ENCODE measurements at places on chromosomes 16 and 17. TPM values are rescaled to one million over a fixed set of nuclear protein-coding genes. Genes with fewer than 3 reads are reported as not detected.

Gene KRTAP2-1
- not detected for total RNA-seq

Gene CA5A
- not detected for total RNA-seq

Gene CDR2L
- total RNA-seq = 27.1 TPM

Gene SRSF1
- total RNA-seq = 267 TPM

Gene METRN
- 35.3 TPM for total RNA-seq

Gene PMFBP1
- total RNA-seq = not detected

Gene EVPLL
- total RNA-seq = not detected

Gene CD300LG
- total RNA-seq = under 0.01 TPM

Gene SPATA32
- not detected for total RNA-seq

Gene MYH11
- total RNA-seq = not detected

Gene USP10
- total RNA-seq = 69.6 TPM

Gene GAST
- not detected for total RNA-seq

Gene CRYBA1
- total RNA-seq = not detected

Gene PER1
- 12.1 TPM for total RNA-seq

Gene STX1B
- total RNA-seq = 0.33 TPM

Gene FBXL16
- total RNA-seq = 0.29 TPM

Gene SHBG
- total RNA-seq = not detected

Gene RMI2
- total RNA-seq = 3.0 TPM

Gene HEATR9
- total RNA-seq = not detected

Gene ACE
- total RNA-seq = 90.1 TPM

Gene TSEN54
- total RNA-seq = 10.0 TPM

Gene METTL9
- 199 TPM for total RNA-seq

Gene LPO
- total RNA-seq = not detected
